ENCODE measurements at places on chromosomes 13 and 19.

DNA sequence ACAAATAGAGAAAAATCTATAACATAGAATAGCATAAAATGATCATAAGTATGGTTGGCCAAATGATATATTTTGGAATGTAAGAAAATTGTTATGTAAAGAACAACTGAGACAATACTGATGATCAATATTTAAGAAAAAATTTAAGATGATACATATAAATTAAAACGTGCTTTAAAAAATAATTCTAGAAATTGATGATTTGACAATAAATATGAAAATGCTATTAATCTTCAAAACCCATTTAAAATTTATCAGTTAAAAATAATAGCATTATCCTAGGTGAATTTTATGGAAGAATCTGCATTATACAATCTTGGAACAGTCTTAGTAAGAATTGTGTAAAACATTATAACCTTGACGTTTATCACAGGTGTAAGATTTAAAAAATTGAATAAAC, 95.1 kb upstream of the DACH1 start:
- DNase-seq = no peak

GRCh38 chr13:78047151-78047550, 128.5 kb upstream of the EDNRB start:
- no peak for DNase-seq

DNA sequence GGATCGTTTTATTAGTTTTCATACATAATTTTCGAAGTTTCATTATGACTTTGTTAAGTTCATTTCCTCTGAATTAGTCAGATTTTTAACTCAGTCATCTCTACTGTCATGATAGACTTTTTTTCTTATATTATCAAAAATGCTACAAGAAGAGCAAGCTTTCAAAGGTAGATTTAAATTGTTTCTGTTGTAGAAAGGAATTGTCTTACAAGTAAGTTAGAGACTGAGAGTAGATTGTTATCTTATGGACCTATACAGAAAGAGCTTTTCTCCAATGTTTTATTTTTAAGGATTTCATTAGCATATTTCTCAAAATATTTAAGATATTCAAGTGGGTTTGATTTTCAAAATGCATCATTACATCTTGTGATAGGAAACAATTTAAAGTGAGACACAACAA, 2.7 kb downstream of the MAB21L1 start:
- no peak for DNase-seq

DNA sequence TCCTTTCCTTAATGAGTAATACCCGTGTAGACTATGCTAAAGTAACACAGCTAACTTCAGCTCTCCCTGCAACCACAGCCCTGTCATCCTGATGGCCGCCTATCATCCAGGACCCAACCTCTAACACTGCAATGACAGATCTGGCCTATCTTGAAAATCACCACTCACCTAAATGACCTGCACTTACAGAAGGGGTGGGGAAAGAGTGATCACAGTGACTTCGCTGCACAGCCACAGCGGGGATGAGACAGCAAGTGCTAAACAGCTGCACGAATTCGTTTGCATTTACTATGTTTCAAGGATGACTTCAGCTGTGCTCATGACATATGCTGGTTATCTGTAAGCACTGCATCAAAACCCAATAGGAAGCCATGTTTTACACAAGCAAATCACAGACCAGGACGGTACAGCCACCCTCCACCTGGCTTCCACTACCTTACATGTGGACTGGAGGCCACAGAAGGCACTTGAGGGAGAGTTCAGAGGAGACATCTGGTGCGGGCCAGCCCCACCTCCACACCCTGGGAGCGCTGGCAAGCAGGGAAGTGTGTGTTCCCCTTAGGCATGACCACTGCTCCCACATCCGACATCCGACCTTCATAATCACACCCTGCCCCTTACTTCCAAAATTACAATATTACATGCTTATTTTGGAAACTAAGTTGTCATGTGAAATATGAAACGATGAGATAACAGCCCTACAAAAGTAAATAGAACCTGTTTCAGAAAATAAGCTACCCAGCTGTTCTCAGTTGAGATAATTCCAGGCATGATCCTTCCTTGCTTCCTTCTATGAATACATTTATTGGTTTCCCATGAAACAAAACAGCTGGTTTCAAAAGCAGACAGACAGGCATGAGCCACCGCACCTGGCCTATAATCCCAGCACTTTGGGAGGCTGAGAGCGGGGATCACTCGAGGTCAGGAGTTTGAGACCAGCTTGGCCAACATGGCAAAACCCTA, 95.7 kb downstream of the STK24 start:
- DNase-seq = peak; percentile 16

GRCh38 chr13:31670831-31671617, 68.3 kb upstream of the RXFP2 start:
- DNase-seq = no peak

- no peak for DNase-seq
Measured at GRCh38 chr13:110272227-110272626, 34.7 kb downstream of the COL4A1 start.

GRCh38 chr19:37886571-37886970, 19.8 kb downstream of the WDR87 start:
- DNase-seq = no peak

DNA sequence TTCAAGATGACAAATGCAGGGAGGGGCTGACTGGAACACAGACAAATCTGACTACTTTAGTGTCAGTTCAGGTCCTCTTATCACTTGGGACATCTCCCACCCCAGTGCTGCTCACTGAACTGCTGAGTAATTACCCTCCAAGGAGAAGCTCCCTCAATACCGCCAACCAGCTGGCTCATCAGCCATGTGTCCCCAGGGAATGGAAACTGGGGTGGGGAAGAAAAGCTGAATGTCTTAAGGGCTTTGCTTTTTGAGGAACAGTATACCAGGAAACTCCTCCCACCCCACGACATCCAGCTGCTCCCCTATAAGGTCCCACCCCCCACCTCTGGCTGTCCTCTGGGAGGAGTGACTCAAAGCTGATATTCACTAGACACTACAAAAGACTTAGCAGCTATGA, 2.0 kb downstream of the ZNF823 start:
- no peak for DNase-seq

DNA sequence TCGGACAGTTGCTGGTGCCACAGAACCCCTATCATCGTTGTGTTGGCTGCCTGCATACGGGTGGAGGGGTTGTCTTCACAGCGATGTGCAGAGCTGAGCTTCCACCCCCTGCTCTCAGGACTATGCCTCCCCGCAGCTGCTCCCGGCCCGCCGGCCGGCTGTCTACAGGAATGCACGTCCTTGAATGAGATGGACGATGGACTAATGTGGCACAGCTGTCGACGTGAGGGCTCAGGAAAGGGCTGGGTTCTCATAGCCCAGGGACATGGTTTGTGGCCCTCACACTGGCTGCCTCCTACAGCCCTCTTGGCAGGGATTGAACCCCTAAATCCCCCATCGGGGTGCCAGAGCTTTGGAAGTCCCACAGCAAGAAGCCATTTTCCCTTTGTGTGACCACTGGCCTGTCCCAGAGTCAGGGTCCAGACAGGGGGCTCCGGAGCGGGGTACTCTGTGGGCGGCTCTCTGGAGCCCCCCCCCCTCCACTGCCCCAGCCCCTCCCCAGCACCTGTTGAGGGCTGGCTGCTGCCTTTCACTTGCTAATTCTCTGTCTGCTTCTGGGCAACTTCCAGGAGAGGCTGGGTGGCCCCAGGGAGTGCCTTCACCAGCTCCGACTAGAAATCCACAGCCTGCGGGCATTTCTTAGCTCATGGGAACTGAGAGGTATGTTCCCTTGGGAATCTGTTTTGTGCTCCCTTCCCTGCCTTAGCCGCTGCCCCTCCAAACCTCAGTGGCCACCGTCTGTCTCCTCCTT, 40.2 kb downstream of the TSSK6 start:
- no peak for DNase-seq

GRCh38 chr19:14148751-14149410, 12.5 kb upstream of the ASF1B start:
- no peak for DNase-seq

- DNase-seq = no peak
Measured at GRCh38 chr19:45476304-45476703, 8.5 kb downstream of the FOSB start.

GRCh38 chr13:73224703-73225102, 165.9 kb downstream of the KLF5 start:
- DNase-seq = no peak

DNA sequence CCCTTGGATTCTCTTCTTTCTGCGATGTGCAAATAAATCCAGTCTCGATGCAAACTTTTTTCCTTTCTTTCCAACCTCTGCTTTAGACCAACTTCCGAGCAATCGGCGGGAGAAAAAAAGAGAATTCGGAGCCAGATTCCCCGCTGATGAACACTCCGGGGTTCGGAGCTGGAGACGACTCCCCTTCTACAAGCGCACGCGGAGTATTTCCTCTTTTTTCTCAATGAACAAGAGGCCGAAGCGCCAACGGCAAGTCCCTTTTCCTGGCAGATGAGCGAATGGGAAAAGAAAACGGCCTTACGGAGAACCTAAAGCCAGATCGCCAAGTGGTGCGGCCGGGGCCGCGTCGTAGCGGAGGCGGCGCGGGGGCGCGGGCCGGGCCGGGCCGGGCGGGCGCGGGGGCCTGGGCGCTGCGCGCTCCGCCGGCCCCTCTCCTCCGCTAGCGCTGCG, 250 bp downstream of the SPRY2 start:
- DNase-seq = no peak

- no peak for DNase-seq
Measured at GRCh38 chr13:47904241-47904640, 96.8 kb downstream of the SUCLA2 start.

- no peak for DNase-seq
Measured at GRCh38 chr13:47796816-47797215, 204.3 kb downstream of the SUCLA2 start.

- DNase-seq = no peak
Measured at GRCh38 chr13:33129094-33129832, 113.0 kb downstream of the KL start.

DNA sequence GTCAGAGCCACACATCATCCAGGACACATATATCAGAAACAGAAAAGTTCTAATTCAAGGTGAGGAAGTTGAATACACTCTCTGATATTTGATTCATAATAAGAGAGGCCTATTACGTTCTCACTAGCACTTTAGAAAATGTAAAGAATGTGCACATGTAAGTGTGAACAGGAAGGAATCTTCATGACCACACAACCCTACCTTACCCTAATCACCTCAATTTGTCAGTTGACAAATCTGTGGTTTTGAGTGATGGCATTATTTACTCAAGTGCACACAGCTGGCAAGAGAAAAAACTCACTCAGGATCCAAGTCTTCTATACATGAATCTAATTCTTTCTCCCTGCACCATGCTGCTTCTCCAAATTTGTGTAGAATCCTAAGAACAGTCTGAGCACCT, 445.8 kb downstream of the SUCLA2 start:
- DNase-seq = no peak
